ENCODE measurements at places on chromosomes 4 and X.

GRCh38 chr4:2930758-2931511 lies 32.3 kb downstream of the NOP14 start:
- no peak for DNase-seq

DNA sequence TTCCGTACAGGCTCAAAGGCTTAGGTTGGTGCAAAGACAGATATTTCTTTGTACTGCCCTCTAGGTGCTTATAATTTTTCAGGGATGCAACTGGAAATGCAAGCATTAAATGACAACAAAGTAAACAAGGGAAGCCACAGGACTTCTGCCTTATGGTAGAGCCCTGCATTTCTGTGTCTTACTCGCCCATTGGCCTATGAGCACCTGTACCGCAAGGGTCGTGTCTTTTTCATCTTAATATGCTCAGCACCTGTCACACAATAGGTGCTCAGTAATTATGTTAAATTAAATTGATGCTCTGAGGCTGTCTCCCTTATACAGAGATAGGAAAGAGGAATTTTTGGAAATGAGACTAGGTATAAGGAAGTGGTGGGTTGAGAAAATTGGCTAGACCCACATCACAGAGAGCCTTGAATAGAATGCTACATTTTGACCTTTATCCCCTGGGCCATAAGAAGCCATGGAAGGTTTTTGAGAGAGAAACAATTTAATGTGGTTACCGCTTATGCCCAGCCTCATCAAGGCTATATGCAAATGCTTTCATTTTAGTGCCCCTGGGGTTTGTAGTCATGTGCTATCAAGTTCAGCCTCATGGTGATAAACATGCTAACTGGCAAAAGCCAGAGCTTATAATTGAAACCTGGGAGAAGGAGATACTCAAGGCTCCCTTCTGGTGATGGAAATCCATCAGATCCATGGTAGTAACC lies 16.3 kb downstream of the VSIG4 start:
- DNase-seq, result no peak

- peak; percentile 30 for DNase-seq
Measured at GRCh38 chr4:167428156-167428555, 193.9 kb upstream of the SPOCK3 start.

GRCh38 chr4:124790471-124790870 lies 77.9 kb upstream of the ANKRD50 start:
- no peak for DNase-seq

DNA sequence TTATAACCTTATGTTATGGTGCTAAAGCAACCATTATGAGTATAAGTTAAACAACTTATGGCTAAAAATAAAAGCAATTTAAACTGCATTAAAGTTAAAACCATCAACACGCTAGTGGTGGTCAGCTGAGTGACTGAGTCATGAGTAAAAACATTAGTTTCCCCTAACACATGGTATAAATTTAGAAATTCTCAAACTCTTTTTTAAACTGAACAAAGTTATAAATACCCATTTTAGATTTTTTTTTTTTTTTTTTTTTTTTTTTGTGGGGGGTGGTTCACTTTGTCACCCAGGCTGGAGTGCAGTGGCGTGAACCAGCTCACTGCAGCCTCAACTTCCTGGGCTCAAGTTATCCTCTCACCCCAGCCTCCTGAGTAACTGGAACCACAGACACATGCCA lies 5.4 kb upstream of the BBS7 start:
- DNase-seq, result no peak

- DNase-seq, result no peak
Measured at GRCh38 chr4:73104695-73105094, 35.2 kb upstream of the COX18 start.

DNA sequence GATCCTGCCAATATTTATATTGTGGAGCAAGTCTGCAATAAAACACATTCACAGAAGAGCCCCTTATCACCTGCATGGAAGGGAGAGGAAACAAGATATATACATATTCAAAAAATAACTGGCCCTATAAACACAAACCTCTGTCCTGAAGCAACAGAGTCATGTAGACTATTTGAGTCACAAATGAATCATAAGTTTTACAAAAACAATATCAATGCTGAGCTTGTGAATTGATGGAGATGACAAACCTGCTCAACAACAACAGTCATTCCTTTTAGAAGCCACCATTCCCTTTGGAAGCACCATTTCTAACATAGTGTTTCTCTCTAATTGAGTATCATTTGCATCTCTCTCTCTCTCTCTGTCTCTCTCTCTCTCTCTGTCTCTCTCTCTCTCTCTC lies 313.9 kb downstream of the MID1IP1 start:
- DNase-seq, result no peak

GRCh38 chr4:68182382-68182820 lies 52.7 kb upstream of the TMPRSS11F start:
- DNase-seq, result no peak

DNA sequence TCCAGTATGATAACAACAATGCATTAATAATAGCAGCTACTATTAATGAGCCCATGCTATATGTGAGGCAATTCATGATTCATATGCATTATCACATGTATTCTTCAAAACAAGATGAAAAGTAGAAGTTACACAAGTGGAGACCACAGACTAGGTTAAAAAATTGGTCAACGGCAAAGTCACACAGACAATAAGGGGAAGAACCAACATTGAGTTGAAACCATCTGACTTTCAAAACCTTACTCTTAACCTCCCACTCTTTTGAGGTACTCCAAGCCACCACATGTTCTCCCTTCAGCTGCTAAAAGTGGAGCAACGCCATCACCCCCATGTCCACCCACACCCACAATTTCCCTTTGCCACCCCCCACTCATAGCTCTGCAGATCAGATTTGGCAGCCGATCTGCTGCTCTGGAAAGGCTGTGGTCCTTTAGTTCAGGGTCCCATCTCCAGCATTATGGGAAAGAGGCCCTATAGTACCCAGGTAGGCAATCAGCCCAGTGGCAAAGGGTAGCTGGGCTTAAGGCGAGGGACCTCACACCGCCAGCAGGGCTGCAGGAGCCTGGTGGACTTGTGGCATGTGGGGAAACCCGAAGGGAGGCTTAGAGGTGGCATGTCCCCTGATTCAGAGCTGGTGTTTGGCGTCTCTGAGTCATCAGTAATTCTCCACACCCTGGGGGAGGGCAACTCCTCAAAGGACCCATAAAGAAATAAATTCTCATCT lies 33.5 kb upstream of the CYBB start:
- DNase-seq, result no peak

- no peak for DNase-seq
Measured at GRCh38 chr4:6445403-6446129, 26.8 kb downstream of the PPP2R2C start.
